ENCODE measurements at places on chromosomes 4 and X.

DNA sequence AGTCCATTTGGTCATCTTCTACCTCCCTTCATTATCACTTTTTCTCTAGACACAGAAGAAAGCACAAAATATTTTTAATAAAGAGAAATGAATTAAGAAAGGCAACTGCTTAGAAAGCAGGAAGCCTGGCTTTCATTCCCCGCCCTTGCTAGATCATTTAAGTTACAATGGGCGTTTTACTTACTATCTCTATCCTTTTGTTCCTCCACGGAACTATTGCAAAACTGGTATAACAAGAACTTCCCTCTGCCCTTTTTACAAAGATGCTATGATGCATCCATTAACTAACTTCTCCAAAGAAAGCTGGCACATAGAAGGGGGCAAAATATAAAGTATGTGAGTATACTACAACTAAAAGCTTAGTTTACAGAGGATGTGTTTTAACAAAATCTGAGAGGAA, 434.5 kb upstream of the FTHL17 start:
- no peak for DNase-seq

GRCh38 chr4:156475322-156475721, 496.3 kb downstream of the PDGFC start:
- no peak for DNase-seq

DNA sequence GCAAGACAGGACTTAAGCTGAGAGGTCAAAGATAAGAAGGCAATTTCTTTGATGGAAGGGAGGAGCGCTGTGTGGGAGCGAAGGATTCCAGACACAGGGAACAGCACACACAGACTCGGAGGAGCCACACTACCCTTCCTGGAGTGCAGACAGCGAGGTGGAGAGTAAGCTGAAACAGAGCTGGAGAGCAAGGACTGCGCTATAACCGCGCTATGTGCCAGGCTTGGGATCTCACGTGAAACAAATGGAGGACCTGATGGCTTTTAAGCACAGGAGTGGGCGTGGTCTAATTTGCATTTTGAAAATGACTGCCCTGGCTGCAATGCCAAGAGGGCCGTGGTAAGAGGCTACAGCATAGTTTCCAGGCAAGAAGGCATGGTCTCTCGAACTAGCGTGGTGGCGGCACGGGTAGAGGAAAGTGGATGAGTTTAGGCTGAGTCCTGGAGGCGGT, 113.9 kb upstream of the SORBS2 start:
- no peak for DNase-seq

DNA sequence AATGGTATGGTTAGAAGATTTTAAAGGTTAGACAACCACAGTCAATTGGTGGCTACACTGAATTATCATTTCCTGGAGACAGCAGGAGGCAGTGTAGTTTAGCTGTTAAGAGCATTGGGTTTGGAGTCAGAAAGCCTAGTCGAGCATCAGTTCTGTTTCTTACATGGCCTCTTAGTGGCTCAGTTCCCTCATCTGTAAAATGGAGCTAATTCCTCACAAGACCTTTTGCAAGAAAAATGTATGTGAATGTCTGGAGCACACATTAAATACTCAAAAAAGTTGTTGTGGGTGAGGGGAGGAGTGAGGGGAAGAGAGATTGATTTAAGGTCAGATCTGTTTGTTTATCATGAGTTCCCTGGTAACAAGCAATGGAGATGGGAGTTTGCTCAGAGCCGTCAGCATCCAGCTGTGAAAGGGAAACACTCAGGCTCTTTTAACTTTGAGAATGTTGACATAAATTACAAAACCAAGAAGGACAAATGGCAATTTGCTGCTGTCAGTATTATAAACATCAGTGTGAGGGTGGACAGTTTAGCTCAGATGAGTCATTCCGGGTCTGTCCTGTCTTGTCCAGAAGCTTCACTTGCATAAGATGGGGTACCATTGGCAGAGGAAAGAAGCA, 98.2 kb upstream of the PGRMC2 start:
- DNase-seq = no peak

DNA sequence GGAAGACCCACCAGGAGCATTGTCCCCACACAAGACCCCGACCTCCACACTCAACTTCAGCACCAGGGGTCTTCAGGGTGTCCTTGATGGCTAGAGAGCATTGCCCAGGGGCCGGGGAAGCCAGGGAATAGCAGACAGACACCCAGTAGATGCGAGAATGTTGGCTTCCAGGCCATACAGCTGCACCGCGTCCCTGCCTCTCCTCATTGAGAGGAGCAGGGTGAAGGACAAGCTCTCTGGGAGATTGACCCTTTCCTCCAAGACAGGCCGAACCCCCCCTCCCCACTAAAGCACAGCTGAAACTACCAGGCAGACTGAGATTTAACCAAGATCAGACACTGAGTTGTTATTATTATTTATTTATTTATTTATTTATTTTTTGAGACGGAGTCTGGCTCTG, 42.6 kb upstream of the SLC25A4 start:
- no peak for DNase-seq

- peak; percentile 86 for DNase-seq
Observed at GRCh38 chrX:47380268-47380667, 9.9 kb downstream of the ZNF157 start.

DNA sequence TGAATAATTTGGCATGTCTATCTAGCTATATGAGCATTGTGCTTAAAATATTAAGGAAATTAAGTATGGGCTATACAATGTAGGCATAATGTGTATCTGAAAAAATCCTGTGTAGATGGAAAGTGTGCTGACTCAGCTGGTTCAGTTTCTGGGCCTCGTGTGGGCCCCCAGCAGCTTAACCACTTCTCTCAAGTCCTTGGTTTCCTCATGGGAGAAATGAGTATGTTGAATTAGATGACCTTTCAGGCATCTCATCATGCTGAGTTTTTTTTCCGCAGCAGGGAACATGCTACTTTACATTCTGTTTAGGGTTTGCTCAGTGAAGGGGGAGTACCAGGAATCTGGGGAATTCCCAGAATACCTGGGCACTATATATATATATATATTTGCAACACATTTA, 30.5 kb downstream of the RHOH start:
- DNase-seq = peak; percentile 54

- DNase-seq = no peak
Observed at GRCh38 chr4:108043526-108043925, 53.8 kb downstream of the HADH start.

DNA sequence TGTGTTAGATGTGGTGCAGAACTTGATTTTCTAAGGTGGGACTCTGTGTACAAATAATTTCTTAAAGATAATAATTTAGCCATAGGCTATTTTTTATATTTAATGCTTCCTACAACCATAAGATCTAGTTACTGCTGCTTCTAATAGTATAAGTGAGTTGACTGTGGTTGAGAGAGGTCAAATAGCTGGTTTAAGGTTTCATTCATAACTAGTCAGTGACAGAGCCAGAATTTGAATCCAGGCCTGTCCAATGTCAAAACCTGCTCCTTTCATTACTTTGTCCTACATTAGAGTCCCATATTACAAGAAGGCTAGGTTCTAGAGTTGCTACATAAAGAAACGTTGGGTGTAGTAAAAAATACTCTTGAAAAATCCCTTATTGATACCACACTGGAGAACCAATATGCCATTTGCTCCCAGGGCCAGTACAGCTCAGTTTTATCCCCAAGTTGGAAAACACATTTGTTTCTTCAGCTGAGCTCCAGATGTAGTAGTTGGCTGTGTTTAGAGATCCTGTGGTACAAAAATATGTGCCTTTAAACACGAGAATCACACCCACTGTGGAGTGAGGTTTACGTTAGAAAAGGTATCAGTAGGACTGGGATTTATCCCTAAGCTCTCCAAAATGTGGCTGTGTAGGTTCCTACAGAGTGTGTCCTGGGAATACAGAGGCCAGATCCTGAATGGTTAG, 84.3 kb downstream of the REPS2 start:
- no peak for DNase-seq

DNA sequence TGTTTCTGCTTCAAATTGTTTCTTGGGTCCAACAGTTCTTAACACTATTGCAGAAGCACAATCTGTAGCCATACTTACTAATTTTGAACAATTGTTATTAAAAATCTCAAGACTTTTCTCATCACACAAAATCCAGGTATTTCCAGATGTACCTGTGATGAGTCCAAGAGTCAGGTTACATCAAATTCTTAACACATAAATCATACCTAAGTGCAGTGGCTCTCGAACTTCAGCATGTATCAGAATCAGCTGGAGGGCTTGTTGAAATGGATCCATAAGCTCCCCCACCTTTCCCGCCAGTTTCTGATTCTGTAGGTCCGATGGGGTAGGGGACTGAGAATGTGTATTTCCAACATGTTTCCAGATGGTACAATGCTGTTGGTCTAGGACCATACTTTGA, 10.6 kb downstream of the FAM120C start:
- DNase-seq = no peak

- DNase-seq = no peak
Observed at GRCh38 chr4:62898115-62898514, 1511.1 kb downstream of the TECRL start.

- DNase-seq = no peak
Observed at GRCh38 chr4:69485130-69485529, 10.6 kb downstream of the UGT2B4 start.

DNA sequence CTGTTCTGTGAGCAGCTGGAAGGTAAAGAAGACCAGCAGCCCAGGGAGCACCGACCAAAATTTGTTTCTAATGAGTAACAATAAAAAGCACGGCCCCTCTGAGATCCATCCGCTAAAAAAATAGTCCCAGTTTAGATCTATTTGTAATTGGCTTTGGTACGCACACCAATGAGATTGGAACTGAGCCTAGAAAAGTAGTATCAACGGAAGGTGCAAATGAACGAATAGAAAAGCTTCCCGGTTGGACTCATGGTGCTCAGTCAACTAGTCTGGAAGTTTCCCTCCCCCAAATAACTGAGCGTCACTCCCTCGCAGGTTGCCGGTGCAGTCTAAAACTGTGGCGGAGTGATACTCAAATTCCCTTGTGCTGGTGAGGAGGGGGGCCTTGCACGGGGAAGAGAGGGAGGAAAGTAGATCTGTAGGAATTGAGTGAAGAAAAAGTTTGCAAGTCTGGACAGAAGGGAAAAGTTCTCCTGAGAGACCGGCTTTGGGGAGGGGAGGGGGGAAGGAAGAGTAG, at the start of gene COL4A5:
Gene COL4A5, plus strand, starts transcription at position 413 of the 517 bp plus-strand sequence. CDS start 288 bp downstream, outside the sequence.
- DNase-seq = no peak

GRCh38 chr4:175716961-175717360, 95.1 kb downstream of the GPM6A start:
- DNase-seq = no peak

DNA sequence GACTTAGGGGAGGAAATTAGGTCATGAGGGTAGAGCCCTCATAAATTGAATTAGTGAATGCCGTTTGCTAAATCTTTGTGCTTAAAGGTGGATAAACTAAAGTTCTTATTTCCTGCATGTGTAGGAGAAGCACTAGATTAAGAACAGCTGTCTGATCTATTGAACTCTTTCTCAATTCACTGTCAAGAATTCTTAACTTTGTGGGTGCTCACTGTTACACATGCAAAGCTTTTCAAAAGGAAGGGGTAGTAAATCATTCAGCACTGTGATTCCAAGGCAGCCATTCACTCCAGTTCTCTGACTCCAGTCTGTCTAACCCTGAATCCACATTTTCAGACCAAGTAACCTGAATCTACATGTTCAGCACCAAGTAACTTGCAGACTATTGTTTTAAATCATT, 1520.1 kb downstream of the PCDH18 start:
- DNase-seq = no peak

GRCh38 chr4:169984173-169984572, 42.0 kb downstream of the MFAP3L start:
- DNase-seq = no peak

- DNase-seq = no peak
Observed at GRCh38 chr4:75525910-75526309, 11.6 kb downstream of the THAP6 start.

- peak; percentile 69 for DNase-seq
Observed at GRCh38 chrX:41382714-41383645, 49.0 kb downstream of the DDX3X start.

- DNase-seq = peak; percentile 1
Observed at GRCh38 chrX:9566150-9566621, 101.3 kb downstream of the TBL1X start.

GRCh38 chrX:584572-584971, 46.0 kb upstream of the SHOX start:
- DNase-seq = no peak

DNA sequence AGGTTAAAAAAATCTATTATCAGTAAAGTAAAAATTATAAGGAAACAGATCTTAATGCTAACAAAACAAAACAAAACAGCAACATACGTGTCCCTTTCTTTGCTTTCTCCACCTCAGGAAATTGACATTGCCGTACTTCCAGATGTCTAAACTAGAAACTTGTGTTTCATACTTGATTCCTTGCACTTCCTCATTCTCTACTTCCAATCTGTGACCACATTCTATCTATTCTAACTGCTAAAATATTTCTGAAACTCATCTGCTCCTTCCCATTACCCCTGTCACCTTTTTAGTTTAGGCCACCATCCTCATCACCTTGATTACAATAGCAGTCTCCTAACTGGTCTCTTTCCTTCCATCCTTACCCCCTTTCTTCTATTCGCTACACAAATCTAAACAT, 22.5 kb upstream of the RPA4 start:
- DNase-seq = no peak

DNA sequence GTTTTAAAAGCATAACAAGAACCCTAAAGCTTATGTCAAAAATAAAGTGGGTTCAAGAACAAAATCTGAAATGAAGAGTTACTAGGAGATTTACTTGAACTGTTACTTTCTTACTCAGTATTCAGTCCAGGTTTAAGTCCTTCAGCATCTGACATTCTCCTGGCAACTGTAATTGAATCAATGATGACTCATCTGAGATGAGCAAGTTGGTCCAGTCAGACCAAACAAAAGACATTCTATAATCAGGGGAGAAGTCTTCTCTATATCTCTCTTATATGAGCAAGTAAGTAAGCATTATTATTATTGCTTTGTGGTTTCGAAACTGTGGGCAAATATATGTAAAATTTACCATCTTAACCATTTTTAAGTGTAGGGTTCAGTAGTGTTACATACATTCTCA, 34.6 kb downstream of the MAP9 start:
- DNase-seq = no peak

GRCh38 chr4:106364282-106364681, 4.3 kb downstream of the GIMD1 start:
- DNase-seq = no peak

- DNase-seq = no peak
Observed at GRCh38 chrX:15939737-15940136, 85.1 kb upstream of the AP1S2 start.

DNA sequence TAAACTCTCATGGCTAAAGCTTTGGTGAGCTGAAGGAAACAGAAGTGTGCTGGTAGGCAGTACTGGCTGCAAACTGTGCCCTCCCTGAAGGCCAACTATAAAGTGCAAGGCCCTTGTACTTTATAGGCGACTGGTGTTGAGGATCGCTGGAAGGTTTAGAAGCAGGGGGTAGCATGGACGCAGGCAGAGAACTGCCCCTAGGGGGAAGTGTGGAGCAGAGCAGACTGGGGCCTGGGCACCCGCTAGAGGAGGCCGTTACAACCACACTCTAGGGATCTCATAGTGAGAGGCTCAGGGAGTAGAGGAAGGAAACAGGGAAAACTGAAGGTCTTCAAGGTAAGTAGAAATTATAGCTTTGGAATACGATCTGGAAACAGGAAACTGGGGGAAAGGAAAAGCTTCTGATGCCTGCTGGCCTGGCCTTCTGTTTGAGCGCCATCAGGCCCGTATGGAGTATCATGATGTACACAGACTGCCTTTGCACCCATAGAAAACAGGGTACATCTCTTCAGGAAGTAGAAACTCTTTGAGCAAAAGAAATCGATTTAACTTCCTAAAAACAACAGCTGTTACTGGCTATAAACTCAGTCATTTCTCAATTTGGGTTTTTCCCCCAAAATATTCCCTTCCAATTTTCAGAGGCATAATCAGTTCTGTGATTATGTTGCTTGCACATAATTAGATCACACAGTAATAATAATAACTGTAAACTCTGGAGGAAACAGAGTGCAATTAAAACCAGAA, 23.9 kb upstream of the TMSB4X start:
- DNase-seq = peak; percentile 83
